ENCODE measurements at places on chromosomes 5 and 9.

DNA sequence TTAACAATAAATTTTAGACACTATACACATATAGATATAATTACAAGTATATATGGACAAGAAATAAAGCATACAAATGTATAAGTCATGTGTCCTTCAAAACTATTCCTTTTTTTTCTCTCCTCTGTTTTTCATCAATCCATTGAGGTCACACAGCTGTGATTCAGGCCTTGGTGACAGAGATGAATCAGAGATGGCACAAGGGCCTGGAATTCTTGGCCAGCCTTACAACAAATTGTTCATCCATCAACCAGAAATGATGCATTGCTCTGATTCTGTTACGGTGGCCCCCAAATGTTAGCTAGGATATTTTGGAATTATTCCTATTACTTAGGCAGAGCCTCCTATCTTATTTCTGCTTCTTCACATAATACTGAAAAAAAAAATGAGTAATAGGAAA, 108.7 kb upstream of the MPDZ start:
- no peak for DNase-seq

- peak; percentile 78 for DNase-seq
These were observed 101.7 kb downstream of the ARRDC3 start for GRCh38 chr5:91281401-91281800.

- peak; percentile 83 for DNase-seq
These were observed 211.5 kb downstream of the GAPVD1 start for GRCh38 chr9:125472926-125473701.

DNA sequence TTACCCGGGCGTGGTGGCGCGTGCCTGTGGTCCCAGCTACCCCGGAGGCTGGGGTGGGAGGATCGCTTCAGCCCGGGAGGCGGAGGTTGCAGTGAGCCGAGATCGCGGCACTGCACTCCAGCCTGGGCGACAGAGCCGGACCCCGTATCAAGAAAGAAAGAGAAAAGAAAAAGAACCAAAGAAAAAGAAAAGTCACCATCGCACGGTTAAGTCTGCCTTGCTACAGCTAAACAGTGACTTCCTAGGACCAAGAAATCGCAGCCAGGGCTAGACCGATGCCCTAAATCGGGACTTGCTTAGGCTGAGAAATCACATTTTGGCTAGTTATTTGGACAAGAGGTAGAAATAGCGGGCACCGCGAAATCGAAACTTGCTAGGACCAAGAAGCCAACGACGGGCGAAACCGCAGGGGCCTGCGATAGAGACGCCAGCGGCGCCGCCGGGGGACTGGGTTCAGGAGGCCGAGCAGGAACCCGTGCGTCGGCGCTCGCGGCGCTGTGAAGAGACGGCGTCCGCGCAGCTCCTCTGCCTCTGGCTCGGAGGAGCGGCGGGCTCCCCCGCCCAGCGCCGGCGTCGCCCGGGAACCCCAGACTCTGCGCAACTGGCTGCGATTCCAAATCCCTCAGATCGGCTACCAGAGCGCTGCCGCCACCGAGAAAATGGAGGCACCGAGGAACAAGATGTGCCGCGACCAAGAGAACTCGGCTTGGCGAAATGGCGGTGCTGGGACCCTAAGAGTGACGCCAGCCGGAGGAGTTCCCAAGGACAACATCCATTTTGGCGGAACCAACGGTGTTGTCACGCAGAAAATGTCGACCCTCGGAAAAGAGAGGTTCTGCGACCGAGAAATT, 26.1 kb upstream of the ANXA2R start:
- peak; percentile 76 for DNase-seq

DNA sequence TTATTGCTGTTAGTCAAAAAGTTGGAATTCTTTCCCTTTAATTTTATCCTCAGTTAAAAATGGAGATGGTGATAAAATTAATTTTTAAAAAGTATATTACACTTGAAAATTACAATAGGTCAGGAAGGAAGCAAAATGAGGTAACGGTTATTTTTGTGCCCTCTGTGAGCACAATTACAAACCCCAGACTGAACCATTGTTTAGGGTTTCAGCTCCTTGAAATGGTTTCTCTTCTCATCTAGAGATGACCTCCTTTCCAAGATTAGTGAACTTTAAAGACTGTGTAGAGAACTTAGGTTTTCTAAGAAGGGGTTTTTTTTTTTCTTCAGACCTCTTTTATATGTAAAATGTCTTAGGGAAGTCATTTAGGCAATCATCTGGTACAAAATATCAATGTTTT, 126.2 kb upstream of the CHD1 start:
- DNase-seq: no peak

GRCh38 chr9:36485647-36486328, 85.7 kb upstream of the RNF38 start:
- DNase-seq: no peak

GRCh38 chr9:16985559-16986348, 115.3 kb upstream of the BNC2 start:
- peak; percentile 97 for DNase-seq

- peak; percentile 52 for DNase-seq
These were observed 4.5 kb downstream of the ROR2 start for GRCh38 chr9:91945277-91946085.

- peak; percentile 29 for DNase-seq
These were observed 219.8 kb downstream of the FBXL7 start for GRCh38 chr5:15719784-15720183.

- peak; percentile 25 for DNase-seq
These were observed 564 bp downstream of the SLC25A25 start for GRCh38 chr9:128068386-128069205.

- peak; percentile 84 for DNase-seq
These were observed 174.8 kb downstream of the SLF1 start for GRCh38 chr5:94793113-94793815.

- no peak for DNase-seq
These were observed 59.3 kb downstream of the PAX5 start for GRCh38 chr9:36974731-36975130.

GRCh38 chr5:9201011-9201410, 344.9 kb downstream of the SEMA5A start:
- DNase-seq: no peak

GRCh38 chr9:126033318-126033717, 286.1 kb downstream of the PBX3 start:
- no peak for DNase-seq

DNA sequence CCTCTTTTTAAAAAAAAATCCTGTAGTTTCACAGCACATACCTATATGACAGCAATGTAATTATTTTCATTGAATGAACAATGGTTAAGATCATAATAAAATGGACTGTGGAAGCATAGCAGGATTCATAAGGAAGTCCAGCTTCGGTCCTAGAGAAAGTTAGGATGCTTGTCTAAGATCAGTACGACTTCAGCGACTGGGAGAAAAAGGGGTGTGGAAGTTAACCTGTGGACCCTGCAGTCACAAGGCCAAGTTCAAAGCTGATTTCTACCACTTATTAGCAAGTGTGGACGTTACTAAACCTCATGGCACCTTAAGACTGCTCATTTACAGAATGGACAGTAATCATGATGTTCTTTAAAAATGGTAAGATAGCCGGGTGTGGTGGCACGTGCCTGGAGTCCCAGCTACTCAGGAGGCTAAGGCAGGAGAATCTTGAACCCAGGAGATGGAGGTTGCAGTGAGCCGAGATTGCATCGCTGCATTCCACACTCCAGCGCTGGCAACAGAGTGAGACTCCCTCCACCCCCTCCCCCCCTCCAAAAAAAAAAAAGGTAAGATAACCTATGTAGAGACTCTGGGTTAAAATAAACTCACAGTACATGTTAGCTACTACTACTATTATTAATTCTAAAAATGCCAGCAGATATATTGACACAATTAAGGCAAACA, 71.6 kb upstream of the PCA3 start:
- no peak for DNase-seq

GRCh38 chr5:53874409-53874808, 314.0 kb downstream of the NDUFS4 start:
- peak; percentile 19 for DNase-seq
